NCI-H1930 (cell line): ENCODE measurements at places on chromosomes 5 and 9.

GRCh38 chr9:23663536-23663935 is 162.5 kb downstream of the ELAVL2 start:
- DNase-seq: no peak

GRCh38 chr5:69149676-69150010 is 17.3 kb upstream of the CCNB1 start:
- no peak for DNase-seq

DNA sequence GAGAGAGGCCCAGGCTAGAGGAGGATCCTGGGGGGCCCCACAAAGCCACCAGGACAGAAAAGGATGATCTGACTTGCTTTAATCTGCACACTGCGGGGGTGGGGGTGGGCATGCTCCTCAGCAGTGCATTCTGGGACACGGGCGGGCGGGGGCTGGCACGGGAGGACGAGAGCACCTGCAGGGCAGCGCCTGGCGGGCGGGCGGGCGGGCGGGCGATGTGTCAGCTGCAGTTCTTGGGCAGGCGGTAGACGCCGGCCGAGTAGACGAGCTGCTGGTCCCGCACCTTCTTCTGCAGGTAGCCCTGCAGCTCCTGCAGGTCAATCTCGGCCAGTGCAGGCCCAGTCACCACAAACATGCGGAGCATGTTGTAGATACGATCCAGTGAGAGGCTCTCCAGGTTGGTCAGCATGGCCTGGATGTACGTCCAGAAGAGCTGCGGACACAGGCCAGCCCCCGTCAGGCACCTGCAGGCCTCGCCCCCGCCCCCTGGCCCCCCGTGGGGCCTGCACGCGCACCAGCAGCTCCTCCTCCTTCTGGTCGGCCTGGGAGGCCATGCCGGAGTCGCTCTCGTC is 3.0 kb upstream of the TMEM210 start:
- DNase-seq: no peak

- no peak for DNase-seq
These were observed 17.5 kb downstream of the ABO start for GRCh38 chr9:133257465-133257956.

DNA sequence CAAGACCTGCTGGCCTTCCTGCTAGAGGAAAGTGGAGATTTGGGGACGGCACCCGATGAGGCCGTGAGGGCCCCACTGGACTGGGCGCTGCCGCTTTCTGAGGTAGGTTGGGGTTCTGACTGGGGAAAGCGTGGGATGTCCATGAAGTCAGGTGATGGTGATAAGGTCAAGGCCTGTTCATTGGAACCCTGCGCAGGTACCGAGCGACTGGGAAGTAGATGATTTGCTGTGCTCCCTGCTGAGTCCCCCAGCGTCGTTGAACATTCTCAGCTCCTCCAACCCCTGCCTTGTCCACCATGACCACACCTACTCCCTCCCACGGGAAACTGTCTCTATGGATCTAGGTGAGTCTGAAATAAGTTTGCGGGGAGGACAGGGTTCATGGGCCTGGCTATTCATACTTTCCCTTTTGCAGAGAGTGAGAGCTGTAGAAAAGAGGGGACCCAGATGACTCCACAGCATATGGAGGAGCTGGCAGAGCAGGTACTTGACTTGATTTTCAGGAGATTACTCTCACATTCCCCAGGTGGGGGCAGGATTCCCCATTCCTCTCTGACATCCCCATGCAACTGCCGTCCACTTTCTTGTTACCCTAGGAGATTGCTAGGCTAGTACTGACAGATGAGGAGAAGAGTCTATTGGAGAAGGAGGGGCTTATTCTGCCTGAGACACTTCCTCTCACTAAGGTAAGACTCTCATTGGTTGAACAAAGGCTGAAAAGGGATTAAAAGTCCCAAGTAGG is 505 bp downstream of the CREB3 start:
- peak; percentile 38 for DNase-seq

DNA sequence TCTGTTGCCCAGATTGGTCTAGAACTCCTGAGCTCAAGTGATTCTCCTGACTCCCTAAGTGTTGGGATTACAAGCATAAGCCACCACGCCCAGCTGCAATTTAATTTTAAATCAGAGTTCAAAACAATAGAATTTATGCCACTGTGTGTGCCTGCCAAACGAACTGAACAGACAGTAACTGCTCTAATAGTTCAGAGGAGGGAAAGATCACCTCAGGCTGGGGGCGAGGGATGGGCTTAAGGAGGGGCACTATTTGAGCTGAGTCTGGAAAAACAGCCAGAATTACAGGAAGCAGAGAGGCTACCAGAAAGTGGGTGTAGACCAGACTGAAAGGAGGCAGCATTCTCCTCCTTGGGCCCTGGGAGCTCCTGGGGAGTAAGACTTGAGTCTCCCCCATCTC is 12.2 kb downstream of the NOL6 start:
- DNase-seq: no peak

GRCh38 chr9:127424676-127424999 is 456 bp downstream of the ZNF79 start:
- no peak for DNase-seq

DNA sequence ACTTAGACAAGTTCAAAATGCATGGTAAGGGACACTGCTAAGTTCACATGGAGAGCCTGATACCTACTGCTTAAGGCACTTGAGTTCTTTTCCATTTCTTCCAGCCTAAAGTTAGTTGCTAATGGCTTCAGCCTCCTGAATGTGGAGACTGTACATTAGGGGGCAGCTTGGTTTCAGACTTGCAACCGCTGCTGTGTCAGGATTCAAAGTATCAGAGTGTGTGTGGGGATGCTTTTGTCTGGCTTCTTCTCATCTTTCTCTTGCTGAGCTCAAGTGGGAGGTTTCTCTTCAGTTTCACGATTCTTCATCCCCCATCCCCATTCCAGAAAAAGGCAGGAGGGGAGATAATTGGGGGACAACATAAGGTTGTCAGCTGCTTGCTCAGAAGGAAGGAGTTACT is 49.4 kb downstream of the ATP10B start:
- DNase-seq: no peak

DNA sequence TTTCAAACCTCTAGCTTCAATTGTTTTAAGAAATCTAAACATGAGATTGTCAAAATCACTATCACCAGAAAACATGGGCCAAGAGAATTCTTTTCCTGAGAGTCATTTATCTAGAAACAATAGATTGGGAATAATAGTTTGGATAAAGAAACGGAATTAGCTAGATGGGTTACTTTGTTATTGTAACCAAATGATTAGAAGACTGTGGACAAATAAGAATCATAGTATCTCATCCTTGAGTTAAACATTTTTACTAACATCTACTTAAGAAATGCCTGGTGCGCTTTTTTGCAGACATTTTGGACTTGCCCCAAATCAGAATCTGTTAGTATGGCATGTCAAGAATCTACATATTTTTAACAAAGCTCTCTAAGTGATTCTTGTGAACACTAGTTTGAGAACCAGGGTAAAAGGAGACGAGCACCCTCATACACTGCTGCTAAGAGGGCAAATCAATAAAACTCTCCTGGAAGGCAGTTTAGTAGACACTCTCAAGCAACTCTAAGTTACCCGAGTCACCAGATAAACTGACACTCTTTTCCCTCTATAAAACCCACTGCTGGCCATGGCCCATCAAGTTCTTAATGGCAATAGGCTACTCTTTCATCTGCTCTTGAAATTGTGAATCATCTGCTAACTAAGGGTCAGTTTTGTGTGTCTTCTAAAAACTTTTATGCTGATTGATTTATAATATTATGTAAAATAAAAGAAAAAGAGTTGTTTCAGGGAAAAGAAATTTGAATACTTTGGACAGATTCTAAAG is 39.1 kb downstream of the TPD52L3 start:
- no peak for DNase-seq

DNA sequence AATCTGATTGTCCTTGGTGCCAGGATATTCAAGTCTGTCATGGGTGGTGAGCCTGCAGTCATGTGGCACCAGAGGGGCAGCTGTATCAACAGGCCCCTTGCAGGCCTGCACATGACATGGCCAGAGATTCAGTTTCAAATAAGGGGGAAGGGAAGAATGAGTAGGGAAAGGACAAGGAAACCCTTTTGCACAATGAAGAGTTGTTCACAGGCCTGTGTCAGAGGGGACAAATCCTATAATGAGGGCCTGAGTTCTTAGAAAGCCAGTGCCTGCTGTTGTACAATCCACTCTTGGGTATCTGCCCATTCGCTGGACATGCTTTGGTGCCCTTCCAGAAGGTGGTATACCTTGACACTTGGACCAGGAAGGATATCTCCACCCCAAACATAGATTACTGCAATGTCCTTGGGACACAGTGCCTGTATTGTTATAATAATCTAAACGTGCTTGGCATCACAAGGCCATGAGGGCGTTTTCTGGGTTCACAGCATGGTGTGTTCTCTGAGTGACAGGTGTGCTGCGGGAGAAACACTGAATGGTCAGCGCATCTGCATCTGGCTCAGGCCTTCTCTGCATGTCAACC is 1.9 kb upstream of the TMEM171 start:
- no peak for DNase-seq

DNA sequence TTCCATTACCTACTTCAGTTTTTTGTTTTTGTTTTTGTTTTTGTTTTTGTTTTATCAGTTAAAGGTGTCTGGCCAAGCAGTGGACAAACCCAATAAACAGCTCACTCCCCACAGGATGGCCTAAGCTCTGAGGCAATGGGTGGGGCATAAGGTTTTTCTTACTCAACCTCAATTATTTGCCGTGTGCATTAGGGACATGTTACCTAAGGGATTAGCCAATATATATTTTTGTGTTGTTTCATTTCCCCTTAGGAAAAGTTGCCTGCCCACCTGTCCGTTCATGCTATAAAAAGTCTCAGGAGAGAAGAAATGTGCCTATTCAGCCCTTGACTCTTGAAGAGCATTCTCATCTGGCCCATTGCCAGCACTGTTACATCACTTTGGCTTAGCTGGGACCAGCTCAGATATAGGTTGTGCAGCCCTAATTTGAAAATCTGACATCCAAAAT is 7.3 kb downstream of the SH3RF2 start:
- DNase-seq: no peak

- DNase-seq: no peak
These were observed 103.8 kb upstream of the ZNF618 start for GRCh38 chr9:113772121-113772810.

DNA sequence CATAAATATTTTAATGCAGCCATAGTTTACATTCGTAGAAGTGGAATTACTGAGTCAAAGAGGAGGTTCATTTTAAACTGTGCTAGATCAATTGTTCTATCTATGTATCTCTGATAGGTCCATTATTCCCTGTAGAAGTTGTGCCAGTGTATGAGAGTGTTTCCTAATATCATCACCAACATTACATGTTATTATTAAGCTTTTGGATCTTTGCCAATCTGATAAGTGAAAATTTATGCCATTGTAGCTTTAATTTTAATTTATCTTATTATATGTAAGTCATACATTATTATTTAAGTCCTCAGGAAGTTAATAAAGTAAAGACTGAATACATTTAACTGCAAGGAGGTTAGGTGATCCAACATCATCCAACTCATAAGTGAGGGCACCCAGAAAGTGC is 10.9 kb upstream of the GAS1 start:
- DNase-seq: no peak
